ENCODE measurements at places on chromosomes 1 and 21.

DNA sequence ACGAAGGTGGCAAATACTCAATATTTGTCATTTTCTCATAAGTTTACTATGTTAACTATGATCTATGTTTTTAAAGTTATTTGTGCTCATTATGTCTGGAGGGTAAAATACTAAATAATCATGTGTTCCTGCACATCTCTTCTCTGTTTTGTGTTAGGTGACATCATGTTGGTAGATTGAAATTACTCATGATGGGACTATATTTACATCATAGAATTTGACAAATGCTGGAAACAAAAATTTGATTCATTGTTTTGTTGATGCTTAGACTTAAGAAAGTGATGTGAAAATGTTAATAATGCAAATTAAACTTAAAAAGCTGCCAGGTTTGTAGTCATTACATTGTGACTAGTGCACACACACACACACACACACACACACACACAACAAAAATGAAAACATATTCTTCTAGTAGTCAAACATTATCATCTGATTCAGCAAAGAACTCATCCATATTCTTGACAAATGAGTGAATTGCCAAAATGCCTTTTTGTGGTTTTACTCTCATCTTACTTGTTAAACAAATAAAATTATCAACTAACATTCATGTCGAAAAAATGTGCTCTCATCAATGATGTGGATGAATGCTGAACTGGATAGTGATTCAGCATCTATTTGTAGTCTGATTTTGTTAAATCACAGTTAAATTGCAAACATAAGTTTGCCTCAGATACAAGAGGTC is 870.7 kb downstream of the BRINP3 start:
- no peak for DNase-seq

DNA sequence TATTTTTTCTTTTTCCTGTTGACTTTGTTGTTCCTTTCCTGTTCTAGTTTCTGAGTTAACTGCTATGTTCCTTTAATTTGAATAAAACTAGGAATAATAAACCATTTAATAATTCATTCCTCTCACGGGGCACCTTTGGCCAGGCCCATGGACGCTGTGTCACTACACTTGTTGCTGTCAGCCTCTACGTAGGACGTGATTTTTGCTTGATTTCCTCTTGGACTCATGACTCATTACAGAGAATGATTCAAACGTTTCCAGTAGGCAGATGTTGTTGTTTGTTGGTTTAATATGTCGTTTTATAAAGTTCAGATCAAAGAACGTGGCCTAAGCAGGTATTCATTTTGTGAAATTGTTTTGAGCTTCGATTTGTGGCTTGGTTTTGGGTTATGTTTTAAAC is 9.1 kb upstream of the SLC19A1 start:
- DNase-seq, result no peak

DNA sequence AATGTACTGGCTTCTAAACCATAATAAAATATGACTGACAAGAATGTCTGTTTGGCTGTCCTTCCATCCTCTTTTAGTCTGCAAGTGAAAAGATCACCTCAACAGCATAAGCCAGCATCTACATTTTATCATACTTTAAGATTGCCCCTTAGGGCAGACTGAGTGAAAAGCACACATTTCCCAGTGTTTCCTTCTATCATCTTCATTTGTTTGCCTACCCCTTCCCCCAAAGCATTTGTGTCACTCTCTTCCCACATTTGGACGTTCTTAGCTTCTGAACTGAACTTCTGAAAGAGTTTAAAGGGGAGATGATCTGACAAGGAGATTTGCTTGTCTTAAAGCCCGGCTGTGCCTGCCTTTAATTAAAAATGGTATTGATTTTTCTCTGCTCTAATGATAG is 322.2 kb downstream of the SPATA17 start:
- no peak for DNase-seq

- no peak for DNase-seq
Observed at GRCh38 chr1:90591355-90591969, 125.6 kb downstream of the BARHL2 start.

GRCh38 chr1:241870336-241870735 is 22.3 kb downstream of the EXO1 start:
- DNase-seq, result no peak

DNA sequence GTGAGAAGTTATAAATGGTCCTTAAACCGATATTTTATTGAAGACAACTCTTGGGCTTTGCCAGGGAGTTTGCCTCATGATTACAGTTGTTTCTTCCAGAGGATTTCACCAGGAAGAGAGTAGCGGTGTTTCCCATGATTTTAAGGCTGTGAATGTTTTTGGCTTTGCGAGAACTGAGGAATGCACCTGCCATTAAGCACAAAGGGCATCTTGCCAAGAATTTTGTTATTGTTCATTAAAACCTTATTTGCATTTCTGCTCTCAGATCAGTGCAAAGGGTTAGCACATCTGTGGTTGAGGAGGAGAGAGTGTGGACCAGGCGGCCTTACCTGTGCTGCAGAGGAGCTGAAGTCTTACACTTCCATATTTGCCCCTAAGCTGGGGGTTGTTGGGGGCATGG is 13.8 kb downstream of the CNIH3 start:
- DNase-seq, result no peak

- no peak for DNase-seq
Observed at GRCh38 chr1:246157516-246157915, 349.6 kb downstream of the SMYD3 start.

GRCh38 chr1:7515175-7515574 is 255.9 kb upstream of the VAMP3 start:
- no peak for DNase-seq

- no peak for DNase-seq
Observed at GRCh38 chr1:155940482-155940992, 901 bp upstream of the RXFP4 start.

GRCh38 chr1:87903242-87903641 is 574.6 kb downstream of the LMO4 start:
- no peak for DNase-seq

DNA sequence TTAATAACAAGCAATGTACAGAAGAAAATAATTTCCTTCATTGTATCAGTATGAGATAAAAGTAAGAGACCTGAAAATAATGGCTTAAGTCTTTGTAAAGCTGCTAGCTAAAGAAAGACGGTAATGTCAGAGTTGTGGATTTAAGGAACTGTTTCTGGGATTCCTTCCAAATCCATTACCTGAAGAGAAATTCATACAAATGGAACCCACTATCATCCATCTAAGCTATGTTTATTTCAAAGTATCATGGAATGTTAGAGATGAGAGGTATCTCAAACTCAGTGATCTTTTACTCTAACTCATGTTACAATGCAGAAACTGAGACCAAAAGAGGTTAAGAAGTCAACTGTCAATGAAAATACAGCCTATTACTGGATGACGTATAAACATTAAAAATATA is 197.7 kb downstream of the DENND1B start:
- DNase-seq, result no peak

DNA sequence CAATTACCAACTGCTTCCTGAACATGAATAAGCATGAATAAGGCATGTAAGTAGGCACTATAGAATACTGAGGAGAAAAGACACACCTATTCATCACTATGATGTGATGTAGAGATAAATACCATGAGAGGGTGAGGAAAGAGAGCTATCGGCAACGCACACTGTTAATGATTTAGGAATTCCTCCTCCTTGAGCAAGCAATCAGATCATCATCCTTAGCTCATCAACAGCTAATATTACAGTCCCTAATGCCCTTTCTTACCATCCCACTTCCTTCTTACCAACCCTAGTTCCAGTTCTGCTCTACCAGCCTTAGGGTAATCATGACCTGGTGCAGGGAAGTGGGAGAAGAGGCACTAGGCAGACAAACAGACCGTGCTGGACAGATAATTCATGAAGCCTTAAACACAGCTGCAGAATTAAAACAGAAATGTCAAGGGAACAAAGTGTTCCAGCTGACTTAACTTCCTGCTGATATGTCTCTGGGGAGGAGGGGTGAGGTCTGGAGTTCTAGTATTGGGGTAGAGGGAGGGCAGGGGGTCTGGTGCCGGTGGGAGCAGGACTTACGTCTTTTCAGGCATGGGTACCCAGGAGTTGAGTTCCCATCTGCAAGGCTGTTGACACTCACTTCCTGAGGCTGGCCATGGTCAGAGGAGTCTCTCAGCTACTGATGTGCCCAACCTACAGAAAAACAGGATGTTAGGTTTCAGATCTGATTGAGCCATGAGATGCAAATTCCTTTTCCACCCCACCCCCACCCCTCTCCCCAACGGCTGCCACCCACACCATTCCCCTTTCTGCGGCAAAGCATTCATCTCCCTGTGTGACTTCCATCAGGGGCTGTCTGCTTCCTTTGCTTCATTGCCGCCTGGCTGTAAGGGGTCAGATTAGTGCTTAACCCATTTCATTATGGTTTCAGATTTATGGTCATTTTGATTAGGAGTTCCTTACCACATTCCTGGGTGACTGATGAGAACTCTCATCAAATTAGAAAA is 12.6 kb upstream of the RCSD1 start:
- DNase-seq, result no peak

DNA sequence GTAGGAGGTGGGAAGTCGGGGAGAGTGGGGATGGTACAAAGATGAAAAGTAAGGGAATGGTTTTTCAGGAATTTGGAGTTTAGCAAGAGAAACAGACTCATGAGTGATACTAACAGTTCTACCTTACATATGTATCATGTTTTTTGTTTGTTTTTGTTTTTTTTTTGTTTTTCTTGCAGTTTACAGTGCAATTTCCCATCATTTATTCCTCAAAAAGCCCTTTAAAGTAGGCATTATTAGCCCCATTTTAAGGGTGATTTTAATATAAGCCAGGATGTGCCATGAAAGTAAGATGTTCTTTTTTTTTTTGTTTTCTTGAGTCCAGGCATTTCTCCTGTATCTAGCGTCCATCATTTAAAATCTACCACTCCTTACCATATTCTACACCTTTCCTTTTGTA is 13.8 kb upstream of the TRIM45 start:
- no peak for DNase-seq

DNA sequence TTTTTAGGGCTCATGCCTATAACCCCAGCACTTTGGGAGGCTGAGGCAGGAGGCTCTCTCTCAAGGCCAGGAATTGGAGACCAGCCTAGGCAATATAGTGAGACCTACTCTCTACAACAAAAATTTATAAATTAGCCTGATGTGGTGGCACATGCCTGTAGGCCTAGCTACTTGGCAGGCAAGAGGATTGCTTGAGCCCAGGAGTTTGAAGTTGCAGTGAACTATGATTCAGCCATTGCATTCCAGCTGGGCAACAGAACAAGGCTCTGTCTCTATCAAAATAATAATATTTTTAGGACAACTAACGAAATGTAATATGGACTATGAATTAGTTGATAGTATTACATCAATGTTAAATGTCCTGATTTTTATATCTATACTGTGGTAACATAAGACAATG is 68.8 kb upstream of the ARID1A start:
- DNase-seq, result no peak

DNA sequence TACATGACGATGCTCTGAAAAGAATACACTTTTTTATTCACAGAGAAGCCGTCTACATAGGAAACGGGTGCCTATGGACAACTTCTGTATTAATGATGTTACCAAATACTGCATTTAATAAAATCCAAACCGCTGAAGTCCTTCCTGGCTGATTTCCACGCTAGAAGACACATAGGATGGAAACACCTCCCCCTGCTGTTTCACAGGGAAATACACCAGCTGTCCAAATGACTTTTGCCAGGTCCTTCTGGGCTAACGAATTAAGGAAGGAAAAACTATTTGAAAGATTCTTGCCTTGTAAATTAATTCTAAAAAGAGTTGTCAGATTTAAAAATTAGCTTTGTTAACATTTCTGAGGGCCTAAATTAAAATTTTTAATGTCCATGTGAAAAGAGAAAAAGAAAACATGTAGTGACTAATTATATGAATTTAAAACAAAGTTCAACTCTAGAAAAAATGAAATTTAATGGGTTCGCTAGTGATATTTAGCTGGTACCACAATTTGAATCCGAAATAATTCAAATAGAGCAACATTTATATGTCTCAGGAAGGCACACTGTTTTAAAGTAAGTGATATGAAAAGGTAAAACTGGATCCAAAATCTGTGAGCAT is 146.0 kb downstream of the RERE start:
- no peak for DNase-seq

DNA sequence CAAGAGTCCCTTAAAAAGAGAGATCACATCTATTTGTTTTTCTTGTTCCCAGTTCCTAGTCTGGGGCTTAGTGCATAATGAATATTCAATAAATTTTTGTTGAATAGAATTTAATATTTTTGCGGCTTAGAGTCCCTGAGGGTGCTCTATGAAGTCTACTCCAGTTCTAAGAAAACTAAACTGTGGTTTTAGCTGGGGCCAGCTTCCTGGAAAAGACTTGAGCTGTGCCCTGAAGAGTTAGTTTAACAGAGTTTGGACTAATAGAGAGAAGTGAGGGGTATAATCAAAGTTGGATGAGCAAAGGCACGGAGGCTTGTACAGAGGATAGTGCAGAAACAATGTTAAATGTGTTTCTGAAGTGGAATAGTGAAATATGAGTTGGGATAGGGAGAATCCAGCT is 168.9 kb downstream of the FASLG start:
- DNase-seq, result no peak

DNA sequence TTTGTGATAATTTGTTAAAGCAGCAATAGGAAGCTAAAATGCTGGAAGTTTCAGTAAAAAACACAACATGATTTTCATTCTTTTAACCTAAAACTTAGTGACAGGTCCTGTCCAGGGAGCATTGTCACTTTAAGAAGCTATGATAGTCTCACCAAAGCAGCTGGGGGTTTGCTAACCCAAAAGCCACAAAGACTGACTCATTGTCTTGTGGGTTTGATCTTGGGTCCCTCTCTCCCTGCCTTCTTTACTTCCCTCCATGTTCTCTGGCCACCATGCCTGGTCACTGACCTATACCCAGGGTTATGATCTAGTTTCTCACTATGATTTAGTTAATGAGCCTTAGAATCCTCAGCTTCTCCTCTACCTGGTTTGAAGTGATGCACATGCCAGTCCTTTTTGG is 213.5 kb upstream of the PTGFR start:
- no peak for DNase-seq

DNA sequence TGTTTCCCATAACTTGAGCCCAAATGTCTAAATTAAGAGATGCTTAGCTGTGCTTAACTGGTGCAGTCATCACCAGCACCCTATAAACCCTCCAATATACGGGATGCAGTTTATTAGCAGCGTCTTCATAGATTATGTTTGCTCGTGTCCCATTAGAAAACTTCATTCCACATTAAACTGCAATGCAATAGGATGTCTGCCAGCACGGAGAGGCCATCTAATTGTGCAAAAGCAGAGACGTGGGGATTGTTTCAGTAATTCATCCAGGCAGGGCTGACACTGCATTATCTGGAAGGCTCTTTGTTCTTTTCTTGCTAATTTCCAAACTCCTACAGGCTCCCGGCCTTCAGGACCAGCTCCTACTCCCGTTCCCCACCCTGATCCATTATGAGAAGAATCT is 89.5 kb downstream of the CSMD2 start:
- DNase-seq, result no peak

DNA sequence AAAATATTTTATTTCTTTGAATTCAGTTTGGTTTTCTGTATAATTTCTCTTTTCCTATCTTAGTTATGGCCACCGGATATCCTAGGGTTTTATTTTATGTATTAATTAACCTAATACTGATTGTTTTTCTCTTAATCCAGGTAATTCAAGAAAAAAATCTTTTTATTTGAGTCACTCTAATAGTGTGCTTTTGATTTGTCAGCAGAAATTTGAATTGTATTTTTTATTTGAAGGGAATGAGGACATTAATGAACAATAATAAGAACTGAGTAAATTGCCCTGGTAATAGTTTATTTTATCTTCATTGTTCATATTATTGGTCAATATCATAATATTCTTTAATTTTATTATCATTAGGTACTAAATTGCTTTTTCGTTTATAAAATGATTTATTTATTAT is 120.1 kb downstream of the USP25 start:
- DNase-seq, result no peak

Data from stimulated activated CD8-positive, alpha-beta memory T cell treated with anti-CD3 and anti-CD28 coated beads, Interleukin-7, amount 100 ng/mL, for 1 hour (primary cell).